ENCODE measurements at places on chromosomes 13 and 19.

DNA sequence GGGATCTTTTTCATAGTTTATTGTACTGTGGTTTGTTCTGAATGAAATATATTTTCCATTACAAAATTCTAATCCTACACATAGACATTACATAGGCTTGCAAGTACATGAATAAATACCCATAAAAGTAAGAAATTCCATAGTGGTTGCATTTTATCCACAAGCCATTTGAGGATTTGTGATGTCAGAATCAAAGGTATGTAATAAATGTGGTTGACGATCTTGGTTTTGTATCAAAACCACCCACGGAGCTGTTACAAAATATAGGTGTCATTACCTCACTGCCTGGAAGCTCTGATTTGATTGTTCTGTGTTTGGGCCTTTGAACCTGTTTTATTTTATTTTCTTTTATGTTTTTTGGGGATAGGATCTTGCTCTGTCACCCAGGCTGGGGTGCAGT, 125.1 kb downstream of the NALCN start:
- H3K4me3 ChIP-seq = no peak overlapping the region
- no peaks in the 10 kb centered on the region for H3K36me3 ChIP-seq
- no peaks in the 10 kb centered on the region for H3K4me1 ChIP-seq
- no peak for DNase-seq
- H3K27ac ChIP-seq = no peak overlapping the region

DNA sequence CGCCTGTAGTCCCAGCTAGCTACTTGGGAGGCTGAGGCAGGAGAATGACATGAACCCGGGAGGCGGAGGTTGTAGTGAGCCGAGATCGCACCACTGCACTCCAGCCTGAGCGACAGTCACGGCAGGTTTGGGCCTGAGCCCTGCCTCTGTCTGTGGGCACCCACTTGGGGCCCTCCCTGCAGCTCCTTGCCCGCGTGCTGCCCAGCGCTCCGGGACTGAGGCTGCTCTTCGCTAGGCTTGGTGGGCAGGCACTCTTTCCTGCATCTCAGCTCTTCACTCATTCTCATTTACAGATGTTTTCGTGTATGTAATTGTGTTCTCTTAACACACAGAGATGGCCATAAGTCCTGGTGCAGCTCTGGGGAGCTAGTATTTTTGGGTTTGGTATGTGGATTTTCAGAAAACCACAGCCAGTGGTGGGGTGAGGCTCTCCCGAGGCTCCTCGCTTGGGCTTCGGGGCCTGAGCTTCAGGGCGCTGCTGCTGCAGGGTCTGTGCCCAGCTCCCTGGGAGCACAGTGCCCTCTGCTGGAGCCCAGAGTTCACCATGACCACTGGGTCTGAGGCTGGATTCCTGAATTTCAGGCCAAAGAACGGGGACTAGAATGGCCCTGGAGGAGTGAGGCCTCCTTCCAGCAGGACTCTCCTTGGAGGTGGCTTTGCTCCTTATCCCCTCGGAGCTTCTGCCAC, 15.2 kb downstream of the UPF1 start:
- no peak overlapping the region for H3K4me3 ChIP-seq
- peaks cover 45% of the 10 kb centered on the region for H3K36me3 ChIP-seq
- peaks cover 69% of the 10 kb centered on the region for H3K4me1 ChIP-seq

- no peaks in the 10 kb centered on the region for H3K36me3 ChIP-seq
- H3K4me1 ChIP-seq = no peaks in the 10 kb centered on the region
- H3K4me3 ChIP-seq = no peak overlapping the region
- no peaks in the 10 kb centered on the region for H3K27me3 ChIP-seq
- no peak for DNase-seq
These were observed 422.2 kb downstream of the KLF5 start for GRCh38 chr13:73480779-73481559.

DNA sequence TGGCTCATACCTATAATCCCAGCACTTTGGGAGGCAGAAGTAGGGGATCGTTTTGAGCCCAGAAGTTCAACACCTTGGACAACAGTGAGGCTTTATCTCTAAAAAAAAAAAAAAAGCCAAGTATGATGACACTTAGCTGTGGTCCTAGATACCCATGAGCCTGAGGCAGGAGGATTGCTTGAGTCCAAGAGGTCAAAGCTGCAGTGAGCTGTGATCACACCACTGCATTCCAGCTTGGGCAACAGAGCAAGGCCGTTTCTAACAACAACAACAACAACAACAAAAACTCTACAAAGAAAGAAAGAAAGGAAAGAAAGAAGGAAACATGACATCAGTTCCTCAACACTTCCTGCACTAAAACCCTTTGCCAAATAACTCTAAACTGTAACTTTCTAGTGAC, 265.1 kb upstream of the DACH1 start:
- H3K36me3 ChIP-seq = no peaks in the 10 kb centered on the region
- H3K4me1 ChIP-seq = no peaks in the 10 kb centered on the region
- no peak overlapping the region for H3K4me3 ChIP-seq
- no peaks in the 10 kb centered on the region for H3K27me3 ChIP-seq
- no peak for DNase-seq

DNA sequence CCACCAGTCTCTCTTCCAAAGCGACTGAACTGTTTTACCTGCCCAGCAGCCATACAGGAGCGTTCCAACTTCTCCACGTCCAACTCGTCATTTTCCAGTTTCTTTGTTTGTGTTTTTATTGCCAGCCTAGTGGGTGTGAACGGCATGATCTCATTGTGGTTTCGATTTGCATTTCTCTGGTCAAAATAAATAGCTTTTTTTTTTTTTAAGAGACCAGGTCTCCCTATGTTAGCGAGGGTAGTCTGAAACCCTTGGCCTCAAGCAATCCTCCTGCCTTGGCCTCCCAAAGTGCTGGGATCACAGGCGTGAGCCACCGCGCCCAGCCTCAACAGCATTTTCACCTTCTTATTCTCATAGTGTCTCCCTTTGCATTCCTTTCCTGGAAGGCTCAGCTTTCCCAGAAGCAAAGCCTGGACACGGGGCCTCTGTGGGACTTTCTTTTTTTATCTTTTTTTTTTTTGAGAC, 4.2 kb upstream of the JSRP1 start:
- H3K36me3 ChIP-seq = no peaks in the 10 kb centered on the region
- H3K27ac ChIP-seq = peak overlapping the region; percentile 4

GRCh38 chr19:4639531-4640246, 373 bp downstream of the TNFAIP8L1 start:
- peaks cover 40% of the 10 kb centered on the region for H3K4me1 ChIP-seq
- no peaks in the 10 kb centered on the region for H3K27me3 ChIP-seq
- H3K27ac ChIP-seq = peak overlapping the region; percentile 83
- H3K4me3 ChIP-seq = peak overlapping the region; percentile 98
- no peak for DNase-seq

DNA sequence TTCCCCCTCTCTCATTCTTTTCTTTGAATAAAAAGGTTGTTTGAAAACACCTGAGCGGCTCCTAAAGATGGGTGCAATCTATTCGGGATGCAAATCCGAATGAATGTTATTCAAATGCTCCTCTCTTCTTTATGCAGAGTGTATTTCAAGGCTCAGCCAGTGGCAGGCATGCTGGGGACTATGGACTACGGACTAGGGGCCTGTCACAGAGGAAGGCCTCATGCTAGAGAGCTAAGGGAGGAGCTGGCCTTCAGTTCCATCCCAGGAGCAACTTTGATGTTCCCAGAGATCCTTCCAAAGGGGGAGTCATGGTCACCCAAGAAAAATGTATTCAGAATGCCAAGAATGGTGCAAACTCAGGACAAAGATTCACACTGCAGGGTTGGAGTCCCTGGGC, 9.3 kb downstream of the ALOX5AP start:
- DNase-seq = no peak
- peaks cover 71% of the 10 kb centered on the region for H3K4me1 ChIP-seq
- peak overlapping the region; percentile 69 for H3K27ac ChIP-seq
- peak overlapping the region; percentile 20 for H3K4me3 ChIP-seq

DNA sequence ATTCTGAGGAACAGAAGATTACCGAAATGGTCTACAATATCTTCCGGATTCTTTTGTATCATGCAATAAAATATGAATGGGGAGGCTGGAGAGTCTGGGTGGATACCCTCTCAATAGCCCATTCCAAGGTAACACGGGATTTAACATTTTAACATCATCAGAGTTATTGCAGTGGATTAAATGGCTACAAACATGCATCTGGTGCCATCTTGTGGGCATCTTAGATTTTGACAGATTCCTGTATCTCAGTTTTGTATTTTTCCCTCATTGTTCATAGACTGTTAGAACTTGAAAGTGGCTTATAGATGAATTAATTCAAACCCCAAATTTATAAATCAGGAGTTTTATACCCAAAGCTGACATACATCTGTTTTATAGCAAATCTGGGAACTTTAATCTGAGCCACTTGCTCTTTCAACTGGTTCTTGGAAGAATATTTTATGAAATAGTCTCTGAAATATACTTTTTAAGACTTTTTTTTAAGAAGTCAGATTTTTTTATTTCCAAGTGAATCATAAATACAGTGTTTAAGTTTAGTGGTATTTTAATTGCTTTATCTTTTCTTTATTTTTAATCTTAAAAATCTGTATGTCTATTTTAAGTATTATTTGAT, 215.2 kb downstream of the NBEA start:
- DNase-seq = peak; percentile 53
- H3K4me3 ChIP-seq = no peak overlapping the region
- no peaks in the 10 kb centered on the region for H3K36me3 ChIP-seq
- H3K4me1 ChIP-seq = peaks cover 17% of the 10 kb centered on the region

DNA sequence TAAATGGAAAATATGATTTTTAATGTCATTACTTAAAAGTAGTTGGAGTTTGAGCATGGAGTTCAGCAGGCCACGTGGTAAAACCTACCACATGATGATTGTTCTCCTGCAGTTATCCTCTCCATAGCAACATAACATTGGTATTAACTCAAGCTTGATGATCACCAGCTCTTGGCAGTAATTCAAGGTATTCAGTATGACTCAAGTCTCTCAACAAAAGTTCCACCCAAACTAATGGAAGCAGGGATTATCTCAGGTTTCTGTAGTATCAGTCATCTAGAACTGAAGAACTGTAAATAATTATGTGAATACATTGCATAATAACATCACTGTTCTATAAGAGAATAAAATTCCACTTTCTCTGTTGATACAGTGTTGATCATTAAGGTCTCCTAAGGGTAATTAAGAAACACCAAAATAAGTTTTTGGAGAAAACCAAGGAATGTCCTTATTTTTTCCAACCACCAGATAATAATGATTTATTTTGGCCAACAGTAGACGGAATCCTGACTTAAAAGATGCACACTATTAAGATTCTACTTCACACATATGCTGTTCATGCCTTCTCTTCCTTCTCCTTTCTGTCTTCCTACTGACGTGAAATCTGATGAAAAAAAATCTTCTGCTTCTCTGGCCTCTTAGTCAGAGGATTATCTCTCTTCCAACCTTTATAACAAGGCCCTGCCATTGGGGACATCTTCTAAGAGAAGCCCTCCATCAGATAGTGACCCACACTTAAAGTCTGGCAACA, 1092.3 kb downstream of the EFNB2 start:
- no peak overlapping the region for H3K27ac ChIP-seq
- no peaks in the 10 kb centered on the region for H3K4me1 ChIP-seq
- no peak for DNase-seq
- H3K4me3 ChIP-seq = no peak overlapping the region
- no peaks in the 10 kb centered on the region for H3K27me3 ChIP-seq

DNA sequence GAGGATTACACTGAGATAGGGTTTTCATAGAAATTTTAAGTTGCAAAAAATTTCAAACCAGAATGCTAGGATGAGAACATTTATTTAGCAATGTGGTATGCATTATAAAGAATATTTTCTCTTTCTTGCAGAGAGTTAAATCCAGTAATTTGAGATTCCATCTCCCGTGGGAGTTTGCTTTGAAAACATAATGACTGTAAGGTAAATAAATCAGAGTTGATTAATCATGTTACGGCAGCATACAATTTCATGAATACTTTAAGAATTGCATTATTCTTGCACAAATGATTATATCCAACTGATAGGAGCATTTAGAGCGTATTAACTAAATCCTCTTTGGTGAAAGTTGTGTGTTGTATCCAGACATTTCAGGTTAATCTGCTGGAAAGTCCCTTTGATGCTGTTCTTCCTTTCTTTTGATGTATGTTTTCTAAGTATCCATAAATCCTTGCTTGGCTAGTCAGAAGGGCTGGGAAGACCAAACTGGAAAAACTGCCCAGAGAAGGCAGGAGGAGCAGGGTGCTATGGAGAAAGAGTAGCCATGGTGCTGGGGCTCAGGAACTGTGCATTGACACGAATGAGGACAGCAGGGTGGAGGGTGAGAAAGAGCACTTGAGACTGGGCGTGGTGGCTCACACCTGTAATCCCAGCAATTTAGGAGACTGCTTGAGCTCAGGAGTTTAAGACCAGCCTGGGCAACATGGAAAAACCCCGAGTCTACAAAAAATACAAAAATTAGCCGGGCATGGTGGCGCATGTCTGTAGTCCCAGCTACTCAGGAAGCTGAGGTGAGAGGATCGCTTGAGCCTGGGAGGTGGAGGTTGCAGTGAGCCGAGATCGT, 4.8 kb upstream of the GJA3 start:
- no peak overlapping the region for H3K4me3 ChIP-seq
- no peaks in the 10 kb centered on the region for H3K36me3 ChIP-seq
- DNase-seq = no peak
- H3K27ac ChIP-seq = no peak overlapping the region
- H3K27me3 ChIP-seq = peaks cover 33% of the 10 kb centered on the region
- H3K4me1 ChIP-seq = peaks cover 20% of the 10 kb centered on the region

GRCh38 chr13:68850160-68850559, 1257.5 kb upstream of the ATXN8OS start:
- H3K27me3 ChIP-seq = no peaks in the 10 kb centered on the region
- DNase-seq = no peak
- H3K36me3 ChIP-seq = no peaks in the 10 kb centered on the region
- H3K4me3 ChIP-seq = no peak overlapping the region

GRCh38 chr13:57946361-57946760, 314.8 kb downstream of the PCDH17 start:
- H3K27me3 ChIP-seq = no peaks in the 10 kb centered on the region
- H3K36me3 ChIP-seq = no peaks in the 10 kb centered on the region
- no peak overlapping the region for H3K4me3 ChIP-seq
- no peak overlapping the region for H3K27ac ChIP-seq

- H3K4me1 ChIP-seq = peaks cover 32% of the 10 kb centered on the region
- H3K4me3 ChIP-seq = peak overlapping the region; percentile 83
- peak overlapping the region; percentile 76 for H3K27ac ChIP-seq
- peak; percentile 75 for DNase-seq
- no peaks in the 10 kb centered on the region for H3K36me3 ChIP-seq
These were observed 1.5 kb upstream of the BCAT2 start for GRCh38 chr19:48812094-48812929.

GRCh38 chr13:104140552-104140951, 1074.3 kb upstream of the SLC10A2 start:
- DNase-seq = no peak
- H3K4me3 ChIP-seq = no peak overlapping the region
- H3K27me3 ChIP-seq = no peaks in the 10 kb centered on the region
- no peaks in the 10 kb centered on the region for H3K4me1 ChIP-seq
- no peaks in the 10 kb centered on the region for H3K36me3 ChIP-seq

Data from activated CD8-positive, alpha-beta T cell treated with anti-CD3 and anti-CD28 coated beads, Interleukin-2, amount 10 ng/mL, durations not matched to agents 7 days and 5 days (primary cell).